RWPE2 (cell line): ENCODE measurements at places on chromosomes 13 and 19.
A peak's percentile ranks its signal among the peaks of the same experiment; 100 is the strongest.

DNA sequence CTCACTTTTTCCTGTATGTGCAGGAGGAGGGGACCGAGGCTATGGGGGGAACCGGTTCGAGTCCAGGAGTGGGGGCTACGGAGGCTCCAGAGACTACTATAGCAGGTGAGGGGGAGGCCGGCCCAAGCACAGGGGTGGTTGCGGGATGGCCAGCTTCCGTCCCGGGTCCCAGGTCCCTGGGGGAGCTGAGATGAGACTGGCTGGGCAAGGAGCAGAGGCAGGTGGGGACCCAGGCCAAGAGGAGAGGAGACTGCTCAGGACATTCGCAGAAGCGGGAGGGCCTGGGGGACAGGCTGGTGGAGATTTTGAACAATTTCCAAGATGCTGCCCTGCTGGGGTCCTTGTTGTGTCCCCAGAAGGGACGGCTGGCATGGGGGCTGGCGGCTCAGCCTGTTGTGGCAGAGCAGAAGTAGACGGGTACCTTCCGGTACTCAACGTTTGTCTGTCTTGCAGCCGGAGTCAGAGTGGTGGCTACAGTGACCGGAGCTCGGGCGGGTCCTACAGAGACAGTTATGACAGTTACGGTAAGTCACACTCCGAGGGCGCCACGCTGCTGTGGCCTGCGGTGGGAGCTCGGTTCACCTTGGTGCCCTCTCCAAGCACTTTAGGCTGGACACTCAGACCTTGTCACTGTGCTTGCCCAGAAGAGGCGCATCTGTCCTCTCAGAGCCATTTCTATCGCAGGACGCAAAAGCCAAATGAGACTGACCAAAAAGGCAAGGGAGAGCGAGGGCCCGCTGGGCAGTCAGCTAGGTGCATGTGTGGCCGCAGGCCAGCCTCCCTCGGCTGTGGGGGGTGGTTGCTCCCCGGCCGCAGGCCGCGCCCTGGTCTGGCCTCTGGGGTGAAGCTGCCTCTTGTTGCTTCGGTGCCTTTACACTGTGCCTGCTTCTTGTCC lies 2.6 kb downstream of the CIRBP start:
- H3K4me1 ChIP-seq, result peaks cover 7% of the 10 kb centered on the region
- no peaks in the 10 kb centered on the region for H3K27me3 ChIP-seq
- peak overlapping the region; percentile 97 for H3K27ac ChIP-seq
- no peak for DNase-seq

DNA sequence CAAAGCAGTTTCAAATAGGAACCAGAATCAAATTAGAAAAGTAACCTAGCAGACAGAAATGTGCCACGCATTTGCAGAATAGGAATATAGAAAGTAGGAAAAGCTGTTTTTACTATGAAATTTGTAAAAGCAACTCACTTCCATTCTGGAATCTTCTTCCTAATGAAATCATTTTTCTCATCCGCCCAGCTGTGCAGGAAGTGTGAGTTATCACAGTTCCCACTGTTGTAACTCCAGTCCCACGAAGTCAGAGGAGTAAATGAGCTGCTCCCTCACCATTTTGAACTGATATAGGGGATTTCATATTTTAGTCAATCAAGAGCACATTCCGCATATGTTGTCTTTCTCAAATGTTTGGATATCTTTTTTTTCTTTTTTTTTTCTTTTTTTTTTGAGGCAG lies 230.8 kb downstream of the TBC1D4 start:
- peak overlapping the region; percentile 57 for H3K27ac ChIP-seq
- peaks cover 14% of the 10 kb centered on the region for H3K4me1 ChIP-seq
- no peaks in the 10 kb centered on the region for H3K27me3 ChIP-seq
- H3K4me3 ChIP-seq, result no peak overlapping the region

DNA sequence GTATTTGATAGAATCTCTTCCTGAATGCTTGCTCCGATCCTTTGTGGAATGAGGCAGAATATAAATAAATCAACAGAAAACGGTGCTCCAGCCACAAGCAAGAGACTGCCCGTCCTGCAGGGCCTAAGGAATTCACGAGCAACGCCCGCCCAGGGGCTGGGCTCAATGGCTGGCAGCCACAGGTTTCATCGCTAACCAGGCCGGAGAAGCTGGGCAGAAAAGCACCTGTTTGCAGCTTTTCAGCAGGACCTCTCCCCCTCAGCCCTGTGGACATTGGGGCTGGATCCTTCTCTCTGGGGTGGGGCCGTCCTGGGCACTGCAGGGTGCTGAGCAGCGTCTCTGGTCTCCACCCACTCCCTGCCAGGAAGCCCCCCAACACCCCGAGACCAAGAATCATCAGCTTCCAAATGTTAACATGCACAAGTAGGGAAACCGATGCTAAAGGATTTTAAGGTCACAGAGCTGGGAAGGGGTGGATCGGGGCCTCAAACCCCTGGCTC lies 102.5 kb downstream of the GADD45B start:
- H3K36me3 ChIP-seq, result no peaks in the 10 kb centered on the region
- H3K4me1 ChIP-seq, result peaks cover 10% of the 10 kb centered on the region
- H3K4me3 ChIP-seq, result peak overlapping the region; percentile 26
- DNase-seq, result no peak

GRCh38 chr19:29376855-29377354 lies 148.9 kb upstream of the VSTM2B start:
- H3K27me3 ChIP-seq, result no peaks in the 10 kb centered on the region
- H3K4me1 ChIP-seq, result no peaks in the 10 kb centered on the region
- DNase-seq, result no peak
- H3K4me3 ChIP-seq, result no peak overlapping the region
- H3K36me3 ChIP-seq, result no peaks in the 10 kb centered on the region
- H3K27ac ChIP-seq, result no peak overlapping the region

DNA sequence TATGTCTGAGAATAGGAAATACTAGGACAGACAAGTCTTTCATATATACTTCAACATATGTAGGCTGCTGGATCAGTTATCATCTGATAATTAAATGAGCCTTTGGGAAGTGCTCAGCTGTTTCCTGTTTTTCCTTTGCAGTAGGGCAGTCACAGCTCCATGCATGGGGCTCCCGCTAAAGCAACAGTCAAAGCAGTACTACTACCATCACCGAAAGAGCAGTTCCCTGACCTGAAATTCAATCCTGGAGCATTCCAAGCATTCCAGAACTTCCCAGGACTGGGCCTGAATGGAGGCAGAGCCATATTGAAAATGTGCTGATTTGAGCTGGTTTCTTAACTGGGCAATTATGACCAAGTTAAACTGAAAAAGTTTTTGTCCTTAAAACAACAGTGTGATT lies 20.5 kb downstream of the MICU2 start:
- H3K27ac ChIP-seq, result no peak overlapping the region
- H3K4me1 ChIP-seq, result peaks cover 5% of the 10 kb centered on the region
- H3K27me3 ChIP-seq, result no peaks in the 10 kb centered on the region
- no peak overlapping the region for H3K4me3 ChIP-seq

GRCh38 chr19:6590827-6591319 lies at the start of gene CD70:
CD70 (minus strand) TSS chr19:6591150; CDS start chr19:6591002, 148 bp downstream.
- no peaks in the 10 kb centered on the region for H3K36me3 ChIP-seq
- H3K4me3 ChIP-seq, result peak within 1 kb of the TSS; percentile 19
- peaks cover 45% of the 10 kb centered on the region for H3K27me3 ChIP-seq
- DNase-seq, result no peak

DNA sequence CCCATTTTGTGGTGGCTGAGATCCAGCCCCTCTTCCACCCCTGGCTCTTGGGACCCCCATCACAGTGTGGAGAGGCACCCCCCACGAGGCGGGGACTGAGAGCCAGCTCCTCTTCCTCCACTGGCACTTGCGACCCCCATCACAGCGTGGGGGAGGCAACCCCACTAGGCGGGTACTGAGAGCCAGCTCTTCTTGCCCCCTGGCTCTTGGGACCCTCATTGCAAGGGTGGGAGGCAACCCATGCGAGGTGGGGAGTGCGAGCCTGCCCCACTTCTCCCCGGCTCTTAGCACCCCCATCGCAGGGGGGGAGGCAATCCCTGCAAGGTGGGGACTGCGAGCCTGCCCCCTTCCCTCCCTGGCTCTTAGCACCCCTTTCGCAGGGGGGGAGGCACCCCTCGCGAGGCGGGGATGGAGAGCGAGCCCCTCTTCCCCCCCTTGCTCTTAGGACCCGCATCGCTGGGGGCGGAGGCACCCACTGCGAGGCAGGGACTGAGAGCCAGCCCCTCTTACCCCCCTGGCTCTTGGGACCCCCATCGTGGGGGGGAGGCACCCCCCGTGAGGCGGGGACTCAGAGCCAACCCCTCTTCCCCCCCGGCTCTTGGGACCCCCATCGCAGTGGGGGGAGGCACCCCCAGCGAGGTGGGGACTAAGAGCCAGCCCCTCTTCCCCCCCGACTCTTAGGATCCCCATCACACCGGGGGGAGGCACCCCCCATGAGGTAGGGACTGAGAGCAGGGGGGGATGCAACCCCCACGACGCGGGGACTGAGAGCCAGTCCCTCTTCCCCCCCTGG lies 364.6 kb upstream of the SPRY2 start:
- H3K36me3 ChIP-seq, result no peaks in the 10 kb centered on the region
- no peak overlapping the region for H3K27ac ChIP-seq
- H3K4me1 ChIP-seq, result no peaks in the 10 kb centered on the region

- no peak overlapping the region for H3K27ac ChIP-seq
- no peaks in the 10 kb centered on the region for H3K4me1 ChIP-seq
- no peak overlapping the region for H3K4me3 ChIP-seq
- H3K27me3 ChIP-seq, result no peaks in the 10 kb centered on the region
- H3K36me3 ChIP-seq, result no peaks in the 10 kb centered on the region; the same call in 1 of the 2 replicates
Observed at GRCh38 chr13:21568854-21569253, 35.1 kb downstream of the MICU2 start.

DNA sequence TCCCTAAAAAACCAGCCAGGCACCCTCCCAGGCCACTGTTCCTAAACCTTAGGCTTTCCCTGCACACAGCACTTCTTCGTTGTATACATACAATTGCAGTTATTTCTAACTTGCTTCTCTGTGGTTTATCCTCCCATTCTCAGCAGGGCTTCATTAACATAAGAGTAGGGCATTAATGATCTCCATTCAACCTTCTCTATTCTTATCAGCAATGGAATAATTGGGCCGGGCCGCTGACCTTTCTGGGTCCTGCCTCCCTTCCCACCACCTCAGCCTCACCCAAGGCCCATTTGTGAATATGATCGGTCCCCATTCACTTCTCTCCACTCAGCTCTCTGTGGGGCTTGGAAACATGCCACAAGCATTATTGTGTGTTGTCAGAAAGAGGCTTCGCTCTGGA lies 184.2 kb downstream of the SUCLA2 start:
- no peak overlapping the region for H3K27ac ChIP-seq
- H3K4me3 ChIP-seq, result no peak overlapping the region
- H3K4me1 ChIP-seq, result no peaks in the 10 kb centered on the region
- DNase-seq, result no peak
- no peaks in the 10 kb centered on the region for H3K27me3 ChIP-seq
- H3K36me3 ChIP-seq, result no peaks in the 10 kb centered on the region

DNA sequence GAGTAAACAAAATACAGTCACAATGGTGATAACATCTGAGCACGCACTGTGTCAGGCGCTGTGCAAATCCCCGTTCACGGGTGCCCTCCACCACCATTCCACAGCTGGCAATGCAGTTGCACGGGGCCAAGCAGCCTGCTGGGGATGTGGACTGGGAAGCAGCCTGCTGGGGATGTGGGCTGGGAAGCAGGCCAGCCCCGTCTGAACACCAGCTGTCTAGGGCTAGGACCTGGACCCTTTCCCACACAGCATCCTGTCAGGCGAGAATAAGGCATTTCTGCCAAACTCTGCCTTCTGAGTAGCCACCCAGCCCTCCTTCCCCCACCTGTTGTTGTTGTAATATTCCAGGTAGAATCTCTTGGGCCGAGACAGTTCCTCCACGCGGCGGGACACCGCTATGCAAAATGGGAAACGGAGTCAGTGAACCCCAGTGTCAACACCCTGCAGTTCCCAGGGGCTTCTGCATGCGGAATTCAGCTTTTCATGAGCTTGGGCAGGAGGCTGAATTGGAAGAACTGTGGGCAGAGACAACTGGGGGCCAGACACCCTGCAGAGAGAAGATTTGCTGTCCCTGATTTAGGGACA lies 27.8 kb upstream of the MIER2 start:
- no peak for DNase-seq
- no peak overlapping the region for H3K27ac ChIP-seq
- no peaks in the 10 kb centered on the region for H3K27me3 ChIP-seq
- peaks cover 7% of the 10 kb centered on the region for H3K4me1 ChIP-seq

DNA sequence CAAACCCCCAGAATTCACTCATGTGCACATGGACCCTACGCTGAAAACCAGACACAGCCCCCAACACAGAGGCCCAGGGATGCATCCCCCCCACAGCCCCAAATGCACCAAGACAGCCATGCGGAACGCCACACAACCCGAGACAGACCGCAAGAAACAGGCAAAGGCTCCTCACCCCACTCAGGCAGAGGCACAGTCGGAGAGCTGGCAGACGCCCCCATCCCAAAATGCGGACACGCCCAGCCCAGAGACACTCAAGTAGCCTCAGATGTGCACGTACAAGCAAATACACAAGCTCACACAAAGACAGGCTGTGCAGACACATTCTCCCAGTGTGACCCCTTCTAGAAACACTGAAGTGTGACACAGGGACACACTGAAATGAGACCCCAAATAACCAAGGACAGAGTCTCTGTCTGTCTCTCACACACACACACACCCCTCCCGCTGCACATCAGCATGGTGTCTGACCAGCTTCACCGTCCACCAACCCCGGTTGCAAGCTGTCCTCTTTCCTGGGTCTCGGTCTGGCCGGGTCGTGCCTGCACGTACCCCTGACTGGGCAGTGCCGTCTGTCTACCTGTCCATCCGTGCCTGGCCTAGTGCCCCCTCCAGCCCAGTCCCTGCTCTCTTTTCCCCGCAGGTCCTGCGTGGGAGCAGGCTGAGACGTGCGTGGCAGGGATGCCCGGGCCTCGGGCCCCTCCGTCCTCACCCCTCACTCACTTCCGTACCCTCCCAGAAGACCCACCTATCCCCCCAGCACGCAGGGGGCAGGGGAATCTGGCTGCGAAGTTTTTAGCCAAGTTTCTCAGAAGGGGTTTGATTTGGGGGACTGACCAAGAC lies 16.1 kb downstream of the ERFL start:
- peak; percentile 66 for DNase-seq
- peaks cover 3% of the 10 kb centered on the region; the same call in 1 of the 2 replicates for H3K36me3 ChIP-seq
- H3K27me3 ChIP-seq, result peaks cover 61% of the 10 kb centered on the region

DNA sequence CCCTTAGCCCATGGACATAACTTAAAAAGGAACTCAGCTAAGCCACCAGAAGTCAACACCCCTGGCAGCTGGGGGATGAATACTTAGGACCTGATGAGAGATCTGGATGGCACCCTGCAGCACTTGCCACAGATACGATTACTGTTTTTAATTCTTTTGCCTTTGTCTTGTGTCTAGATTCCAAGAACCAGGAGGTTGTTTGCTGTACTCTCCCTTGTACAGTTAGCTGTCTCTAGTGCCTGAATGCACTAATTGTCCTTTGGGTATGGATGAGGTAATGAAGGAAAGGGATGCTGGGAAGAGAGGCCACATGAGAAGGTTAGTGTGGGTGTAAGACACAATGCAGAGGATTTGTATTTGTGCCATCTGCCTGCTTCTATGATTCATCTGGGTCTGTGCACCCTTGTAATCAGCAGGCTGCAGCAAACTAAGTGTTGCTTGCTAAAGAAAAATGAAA lies 385.8 kb downstream of the KCNRG start:
- H3K4me1 ChIP-seq, result peaks cover 12% of the 10 kb centered on the region
- no peak for DNase-seq
- H3K27me3 ChIP-seq, result no peaks in the 10 kb centered on the region
- H3K4me3 ChIP-seq, result no peak overlapping the region

- H3K36me3 ChIP-seq, result no peaks in the 10 kb centered on the region
- no peaks in the 10 kb centered on the region for H3K4me1 ChIP-seq
- H3K27ac ChIP-seq, result no peak overlapping the region
- H3K27me3 ChIP-seq, result peaks cover 15% of the 10 kb centered on the region
Observed at GRCh38 chr13:111371720-111372119, 51.3 kb downstream of the TEX29 start.
